Activated CD8-positive, alpha-beta memory T cell treated with anti-CD3 and anti-CD28 coated beads, Interleukin-2, amount 10 ng/mL, durations not matched to agents 7 days and 5 days (primary cell): ENCODE measurements at places on chromosomes 6 and 20. TPM values are rescaled to one million over a fixed set of nuclear protein-coding genes. Genes with fewer than 3 reads are reported as not detected.

DNA sequence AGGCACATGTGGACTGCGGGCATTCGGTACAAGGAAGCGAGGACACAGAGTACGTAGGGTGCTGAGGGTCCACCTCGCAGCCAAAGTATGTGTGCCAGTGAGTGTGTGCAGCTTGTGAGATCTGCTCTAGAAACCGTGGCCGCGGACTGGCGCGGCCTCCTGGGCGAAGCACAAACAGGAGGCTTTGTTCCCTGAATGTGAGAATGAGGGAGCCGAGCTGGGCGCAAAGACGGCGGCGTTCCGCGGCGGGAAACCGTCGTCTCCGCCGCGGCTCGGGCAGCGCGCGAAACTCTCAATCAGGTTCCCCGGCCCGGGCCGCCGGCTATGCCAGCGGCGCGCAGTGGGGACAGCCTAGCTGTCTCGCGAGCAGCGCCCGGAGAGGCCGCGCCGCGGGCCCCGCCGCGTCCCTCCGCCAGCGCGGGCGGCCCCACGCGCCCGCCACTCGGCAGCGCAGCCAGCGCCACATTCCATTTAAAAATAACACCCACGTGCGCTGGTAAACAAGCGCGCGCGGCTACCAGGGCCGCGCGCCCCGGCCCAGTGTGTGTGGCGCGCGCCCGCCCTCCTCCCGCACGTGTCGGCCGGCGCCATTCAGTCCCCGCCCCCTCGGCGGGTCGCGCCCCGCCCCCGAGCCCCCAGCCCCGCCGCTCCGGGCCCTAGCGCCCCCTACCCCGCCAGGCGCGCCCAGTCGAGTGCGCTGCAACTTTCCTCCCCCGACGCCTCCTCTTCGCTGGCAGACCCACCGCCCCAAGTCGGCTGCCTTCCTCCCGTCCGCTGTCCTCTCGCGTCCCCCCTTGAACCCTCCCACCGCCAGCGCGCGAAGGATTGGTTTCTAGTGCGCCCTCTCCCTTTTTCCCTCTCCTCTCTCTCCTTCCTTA is 3.0 kb upstream of the FOXO3 start:
- DNase-seq = peak; percentile 75

HS3ST5 gene
- total RNA-seq = not detected

DNA sequence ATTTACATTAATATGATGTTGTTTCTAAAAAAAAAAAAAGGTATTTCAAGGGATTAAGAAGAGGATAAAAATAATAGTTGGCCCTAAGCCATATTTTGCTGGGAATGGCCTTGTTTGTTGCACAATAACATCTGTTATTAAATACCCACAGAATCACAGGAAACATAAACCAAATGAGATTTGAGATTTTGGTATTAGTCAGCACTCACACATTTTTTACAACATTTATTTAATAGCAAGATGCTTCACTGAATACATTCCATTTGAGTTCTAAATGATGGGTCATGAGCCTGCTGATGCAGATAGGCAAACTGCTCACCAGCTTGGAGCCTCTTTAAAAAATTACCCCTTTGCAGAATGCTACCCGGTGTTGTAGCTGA is 92.9 kb upstream of the ENPP5 start:
- DNase-seq = no peak

XKR7 gene
- total RNA-seq = not detected

GRCh38 chr6:47670851-47671250 is 27.5 kb upstream of the ADGRF4 start:
- no peak for DNase-seq

GRCh38 chr6:44699851-44700250 is 312.3 kb downstream of the CDC5L start:
- no peak for DNase-seq

DNA sequence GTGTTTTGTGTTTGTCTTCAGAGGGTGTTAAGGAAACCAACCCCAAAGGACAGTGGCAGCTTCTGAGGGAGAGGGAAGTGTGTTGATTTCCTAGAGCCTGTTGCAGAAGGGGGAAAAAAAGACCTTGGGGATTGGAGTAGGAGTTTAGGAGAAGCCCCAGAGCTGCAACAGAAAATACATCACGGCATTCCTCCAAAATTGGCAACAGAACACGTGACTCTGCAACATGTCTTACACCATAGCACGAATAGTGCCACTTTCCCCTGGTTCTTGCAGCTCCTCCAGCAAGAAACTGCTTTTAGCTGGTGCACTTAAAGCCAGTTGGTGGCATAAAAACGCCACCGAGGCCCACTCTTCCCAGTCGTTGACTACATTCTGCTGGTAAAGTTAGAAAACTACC is 473.0 kb downstream of the CD83 start:
- no peak for DNase-seq

DNA sequence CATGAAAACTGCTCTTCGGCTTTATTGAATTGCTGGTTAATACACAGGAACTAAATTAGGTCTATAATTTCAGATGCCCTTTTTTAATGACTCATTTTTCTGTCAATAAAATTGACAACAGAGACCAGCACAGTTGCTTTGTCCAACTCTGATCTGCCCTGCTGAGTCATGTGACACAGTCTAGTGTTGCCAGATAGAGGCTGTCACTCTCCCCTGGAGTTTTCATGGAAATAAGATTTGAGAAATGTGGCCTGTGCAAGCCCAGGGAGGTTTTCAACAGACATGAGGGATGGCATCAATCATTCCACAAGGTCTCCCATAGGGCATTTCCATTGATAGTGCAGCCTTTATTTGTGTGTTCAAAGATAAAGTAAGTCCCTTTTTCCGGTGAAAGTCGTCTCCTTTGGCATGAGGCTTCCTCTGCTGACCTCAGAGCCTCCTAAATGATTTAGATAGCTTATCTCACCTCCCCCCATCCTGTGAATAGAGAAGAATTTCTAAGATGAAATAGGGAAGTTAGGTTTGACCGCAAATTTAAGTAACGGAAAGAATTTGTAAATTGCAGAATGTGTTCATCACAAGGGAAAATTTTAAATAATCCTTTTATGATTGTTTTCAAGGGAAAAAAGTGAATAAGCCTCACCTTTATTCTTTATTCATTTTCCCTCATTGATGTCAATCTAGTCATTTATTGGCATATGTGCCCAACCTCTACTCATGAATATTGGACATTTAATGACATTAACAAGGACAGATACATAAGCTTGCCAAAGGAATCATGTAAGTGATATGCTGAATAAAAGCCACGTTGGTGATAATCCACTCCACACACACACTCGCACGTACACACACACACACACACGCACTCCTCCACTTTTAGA is 277.7 kb downstream of the ADGB start:
- no peak for DNase-seq

DNA sequence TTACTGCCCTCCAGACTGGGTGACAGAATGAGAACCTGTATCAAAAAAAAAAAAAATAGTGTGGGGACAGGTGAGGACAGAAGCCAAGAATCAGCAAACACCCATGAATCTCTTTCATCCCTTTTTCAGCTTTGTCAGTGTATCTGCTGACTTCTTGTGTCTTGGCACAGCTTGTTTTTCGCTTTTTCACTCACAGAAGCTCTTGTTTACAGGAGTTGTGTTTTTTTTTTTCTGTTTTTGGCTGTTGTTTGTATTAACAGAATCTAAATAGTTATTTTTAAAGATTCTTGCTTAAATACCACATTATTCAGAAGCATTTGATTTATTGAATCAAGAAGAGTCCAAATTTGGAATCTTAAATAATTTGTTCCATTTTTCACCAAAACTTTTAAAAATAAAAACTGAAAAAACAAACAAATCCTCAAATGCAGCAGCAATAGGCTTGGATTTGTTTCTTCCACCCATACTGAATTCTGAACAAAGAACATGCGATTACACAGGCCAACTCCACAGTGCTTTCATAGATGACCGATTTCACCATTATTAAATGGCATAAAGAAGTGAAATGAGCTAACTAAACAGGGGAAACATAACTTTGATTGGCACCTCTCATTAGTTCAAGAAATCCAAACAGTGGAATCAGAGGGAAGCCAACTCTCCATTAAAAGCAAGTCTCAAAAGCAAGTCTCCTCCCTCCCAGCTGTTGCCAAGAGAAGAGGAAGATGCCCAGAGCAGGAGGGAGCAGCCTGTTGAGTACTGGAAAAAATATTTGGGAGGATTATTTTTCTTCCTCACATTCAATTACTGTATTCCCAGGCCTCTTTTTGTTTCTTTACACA is 27.2 kb upstream of the GPR63 start:
- DNase-seq = no peak

DNA sequence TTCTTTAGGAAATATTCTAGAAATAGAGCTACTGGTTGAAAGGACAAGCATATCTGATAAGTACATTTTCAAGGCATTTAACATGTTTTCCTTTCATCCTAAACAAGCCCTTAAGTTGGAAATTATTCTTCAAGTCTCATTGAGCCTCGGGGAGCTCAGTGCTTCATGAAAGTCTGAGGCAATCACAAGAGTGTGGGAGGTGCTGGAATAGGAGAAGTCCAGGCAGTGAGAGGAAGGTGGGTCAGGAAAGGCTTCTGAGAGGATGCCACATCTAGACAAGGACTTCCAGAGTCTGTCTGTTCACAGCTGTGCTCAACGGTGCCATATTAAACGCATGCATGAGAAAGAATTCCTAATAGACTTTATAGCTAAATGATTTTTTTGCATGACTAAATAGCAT is 69.8 kb downstream of the CD83 start:
- DNase-seq = no peak

MYCT1 gene
- total RNA-seq = not detected

ARHGAP18 gene
- 20.8 TPM for total RNA-seq

GRCh38 chr6:17450832-17451231 is 57.4 kb downstream of the CAP2 start:
- DNase-seq = no peak

GRCh38 chr6:50289366-50289765 is 239.6 kb upstream of the DEFB112 start:
- no peak for DNase-seq

DNA sequence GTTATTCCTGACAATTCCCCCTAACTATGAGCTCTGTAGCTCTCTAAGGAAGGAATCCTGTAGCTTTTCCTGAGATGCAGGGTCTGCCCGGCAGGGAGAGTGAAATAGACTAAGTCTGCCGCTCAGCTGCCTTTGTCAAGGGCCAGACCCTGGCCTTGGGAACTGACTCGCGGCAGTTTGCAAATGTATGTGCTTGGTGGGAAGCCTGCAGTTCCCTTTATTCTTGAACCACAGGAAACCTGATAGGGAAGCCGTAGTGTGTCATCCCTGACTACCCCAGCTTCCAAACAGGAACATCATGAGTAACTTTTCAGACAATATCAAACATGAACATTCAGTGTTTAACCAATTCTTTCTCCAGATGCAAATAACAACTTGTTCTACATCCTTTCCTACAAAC is 78.7 kb upstream of the IFNGR1 start:
- DNase-seq = no peak

DNA sequence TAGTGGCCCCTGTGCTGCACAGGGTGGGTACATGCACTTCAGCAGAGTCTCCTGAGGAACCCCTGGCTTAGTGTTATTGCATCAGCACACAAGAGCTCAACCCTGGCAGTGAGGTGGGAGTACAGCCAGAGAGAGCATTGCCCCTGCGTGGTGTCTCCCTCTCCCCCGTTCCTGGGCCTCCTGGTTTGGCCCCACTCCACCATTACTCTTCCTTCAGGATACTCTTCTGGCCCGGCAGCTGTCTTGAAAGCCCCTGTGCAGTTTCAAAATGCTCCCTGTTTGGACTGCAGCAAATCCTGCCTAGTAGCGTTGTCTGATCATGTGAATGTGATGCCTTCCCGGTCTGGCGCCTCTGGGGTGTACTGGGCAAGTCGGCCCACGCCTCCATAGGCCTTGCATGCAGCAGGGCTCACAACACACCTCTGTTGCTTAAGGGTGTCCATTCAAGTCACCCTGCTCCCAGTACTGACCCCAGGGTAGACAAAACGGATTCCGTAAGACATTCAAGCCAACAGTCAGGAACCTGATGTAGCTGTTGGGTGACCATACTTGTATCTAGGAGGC is 32.1 kb downstream of the TXNDC5 start:
- DNase-seq = no peak

- no peak for DNase-seq
Observed at GRCh38 chr20:10217721-10218410, 764 bp upstream of the SNAP25 start.

- no peak for DNase-seq
Observed at GRCh38 chr6:21780679-21781078, 187.1 kb downstream of the SOX4 start.

SYNCRIP gene
- total RNA-seq = 146 TPM

DNA sequence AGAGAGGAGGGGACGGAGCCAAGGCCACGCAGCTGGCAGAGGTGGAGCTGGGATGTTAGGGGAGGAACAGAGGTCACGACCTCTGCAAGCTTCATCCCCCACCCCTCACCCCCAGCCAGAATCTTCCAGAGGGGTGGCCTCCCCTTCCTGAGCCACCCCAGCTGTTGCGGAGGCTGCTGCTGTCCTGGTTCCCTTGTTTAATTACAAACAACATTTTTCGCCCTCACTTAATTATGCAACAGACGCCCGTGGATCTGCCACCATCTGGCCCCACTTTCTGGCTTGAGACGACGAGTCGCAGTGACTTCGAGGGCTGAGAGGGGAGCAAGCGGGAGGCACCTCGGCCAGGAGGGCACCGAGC is 153.7 kb upstream of the PTPN1 start:
- DNase-seq = no peak

KIF13A gene
- 0.05 TPM for total RNA-seq

- no peak for DNase-seq
Observed at GRCh38 chr6:89323511-89323971, 8.4 kb upstream of the GABRR2 start.

GINS1 gene
- total RNA-seq = 36.5 TPM

GRCh38 chr6:132115714-132116366 is 164.7 kb upstream of the CCN2 start:
- no peak for DNase-seq
